ENCODE measurements at places on chromosomes 3 and 15. TPM values are rescaled to one million over a fixed set of nuclear protein-coding genes. Genes with fewer than 3 reads are reported as not detected.

The SCAANT1 gene
- not detected for total RNA-seq

The CFAP100 gene
- total RNA-seq: not detected

The UPK1B gene
- total RNA-seq: 12.4 TPM

The STAB1 gene
- not detected for total RNA-seq

The COL6A5 gene
- total RNA-seq: not detected

The CLDN16 gene
- not detected for total RNA-seq

The GXYLT2 gene
- total RNA-seq: 1.5 TPM

The SLCO3A1 gene
- total RNA-seq: 32.0 TPM

The DNAH12 gene
- 0.02 TPM for total RNA-seq
